ENCODE measurements at places on chromosomes 4 and X.

- DNase-seq, result no peak
Measured at GRCh38 chr4:31088600-31089230, 368.5 kb downstream of the PCDH7 start.

DNA sequence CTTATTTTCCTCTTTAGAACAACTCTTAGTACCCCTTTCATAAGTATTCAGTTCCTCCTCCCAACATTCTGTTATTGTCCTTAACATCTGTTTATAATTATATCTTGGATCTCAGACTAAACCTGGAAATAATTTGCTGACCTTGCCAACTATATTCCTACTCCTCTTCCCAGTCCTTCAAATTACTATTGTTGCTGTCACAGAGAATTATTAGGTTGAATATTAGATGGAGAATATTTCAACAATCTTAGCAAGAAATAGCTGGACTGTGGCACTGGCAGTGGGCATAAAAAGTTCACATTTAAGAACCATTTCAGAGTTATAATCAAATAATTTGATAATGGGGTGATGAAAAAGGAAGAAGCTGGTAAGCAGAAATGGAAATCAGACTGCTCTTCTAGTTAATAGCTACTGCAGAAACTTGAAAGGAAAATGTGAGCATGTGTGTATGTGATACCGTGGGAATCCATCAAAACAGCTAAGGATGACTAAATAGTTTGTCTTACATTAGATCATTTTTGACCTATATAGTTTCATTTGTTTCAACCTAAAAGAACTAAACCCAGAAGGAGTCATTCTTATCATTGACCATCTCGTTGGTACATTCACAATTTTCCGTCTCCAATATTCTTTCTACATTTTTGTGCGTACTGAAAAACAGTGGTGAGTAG, 43.3 kb upstream of the PRDM8 start:
- no peak for DNase-seq

GRCh38 chrX:137425986-137426385, 139.9 kb upstream of the ZIC3 start:
- no peak for DNase-seq

GRCh38 chrX:54044877-54045338, 635 bp upstream of the PHF8 start:
- no peak for DNase-seq

DNA sequence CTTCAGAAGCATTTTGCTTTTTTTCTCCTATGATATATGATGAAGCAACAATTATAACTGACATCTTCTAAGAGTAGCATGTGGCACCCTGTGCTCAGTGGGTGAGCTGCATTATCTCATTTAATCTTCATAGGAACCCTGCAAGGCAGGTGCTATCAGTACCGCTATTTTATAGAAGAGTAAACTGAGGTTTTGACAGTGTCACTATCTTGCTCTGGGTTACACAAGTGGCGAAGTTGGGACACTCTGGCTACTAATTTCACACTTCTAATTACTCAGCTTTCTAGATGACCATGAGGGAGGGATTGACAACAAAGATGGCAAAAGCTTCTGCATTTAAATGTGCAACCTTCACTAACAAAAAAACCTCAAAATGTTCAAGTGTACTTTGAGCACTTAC, 76.9 kb upstream of the CAMK2D start:
- DNase-seq, result no peak

- DNase-seq, result no peak
Measured at GRCh38 chr4:104424475-104424941, 70.2 kb downstream of the CXXC4 start.

DNA sequence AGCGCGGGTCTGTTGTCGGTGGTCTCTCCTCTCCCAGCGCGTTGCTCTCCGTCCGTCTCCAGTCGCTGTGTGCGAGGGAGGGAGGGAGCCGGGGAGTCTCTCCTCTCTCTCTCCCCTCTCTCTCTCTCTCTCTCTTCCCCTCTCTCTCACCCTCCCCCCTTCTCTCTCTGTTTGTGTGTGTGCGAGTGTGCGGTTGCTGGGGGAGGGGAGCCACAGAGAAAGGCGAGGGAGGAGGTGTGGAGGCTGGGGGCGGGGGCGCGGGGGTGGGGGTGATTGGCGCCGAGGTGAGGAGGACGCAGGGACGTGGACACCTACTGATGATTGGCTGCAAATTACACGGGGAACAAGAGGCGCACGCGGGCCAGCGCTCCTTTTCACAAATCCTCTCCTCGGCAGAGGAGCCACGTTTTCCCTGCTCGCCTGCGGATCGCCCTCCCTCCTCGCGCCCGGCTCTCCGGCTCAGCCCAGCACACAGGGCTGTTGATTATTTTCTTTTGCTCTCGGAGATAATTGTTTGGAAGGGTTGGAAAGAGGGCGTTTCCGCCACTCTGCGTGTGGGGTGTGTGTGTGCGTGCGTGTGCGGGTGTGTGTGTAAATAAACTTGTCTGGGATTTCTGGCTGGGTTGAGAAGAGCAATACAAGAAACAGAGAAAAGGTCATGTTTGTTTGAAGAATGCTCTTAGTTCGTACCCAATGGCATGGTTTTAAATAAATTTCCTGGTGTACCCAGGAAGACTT, at the start of gene CXXC4:
Gene CXXC4, minus strand, starts transcription at position 73 of the 738 bp plus-strand sequence. CDS start 3,092 bp downstream, outside the sequence.
- DNase-seq, result no peak

- DNase-seq, result no peak
Measured at GRCh38 chr4:14679906-14680305, 322.4 kb upstream of the CPEB2 start.

- no peak for DNase-seq
Measured at GRCh38 chr4:39825741-39826231, 127.8 kb downstream of the UBE2K start.

DNA sequence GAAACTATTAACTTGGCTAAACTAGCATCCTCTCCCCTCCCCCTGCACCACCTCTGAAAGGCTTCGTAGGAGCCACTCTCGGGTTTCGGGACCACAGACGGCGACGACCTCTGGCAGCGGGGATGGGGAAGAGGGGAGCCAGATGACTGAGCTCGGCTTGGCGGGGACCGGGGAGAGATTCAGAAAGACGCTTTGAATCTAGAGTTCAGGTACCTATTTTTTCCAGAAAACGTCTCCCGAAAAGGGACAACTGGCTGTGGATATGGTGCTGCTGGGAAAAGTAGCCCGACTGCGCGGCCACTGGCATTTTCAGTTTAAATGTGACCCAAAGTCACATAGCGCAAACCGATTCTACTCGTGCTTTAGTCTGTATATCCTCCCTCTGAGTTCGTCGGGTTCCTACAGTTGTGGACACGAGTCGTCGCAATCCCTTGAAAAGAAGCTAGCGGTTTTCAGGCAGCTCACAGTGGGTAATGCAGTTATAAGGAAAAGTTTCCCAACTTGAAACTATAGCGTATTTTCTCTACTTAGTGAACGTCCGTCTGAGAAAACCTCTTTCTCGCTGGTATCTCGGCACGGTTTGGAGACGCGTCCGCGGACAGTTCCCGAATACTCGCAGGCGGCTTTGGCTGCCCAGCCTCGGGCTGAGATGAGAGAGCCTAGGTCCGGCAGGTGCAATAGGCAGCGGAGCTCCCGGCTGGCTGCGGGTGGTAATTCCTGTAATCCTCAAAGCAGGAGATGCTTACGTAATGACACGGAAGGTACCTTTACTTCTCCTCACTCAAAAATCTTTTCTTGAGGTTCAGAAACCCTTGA, 1.3 kb downstream of the PARM1 start:
- DNase-seq, result no peak

GRCh38 chr4:825063-825970, 612 bp downstream of the CPLX1 start:
- no peak for DNase-seq

GRCh38 chr4:118732591-118733330, 47.6 kb downstream of the METTL14 start:
- no peak for DNase-seq

DNA sequence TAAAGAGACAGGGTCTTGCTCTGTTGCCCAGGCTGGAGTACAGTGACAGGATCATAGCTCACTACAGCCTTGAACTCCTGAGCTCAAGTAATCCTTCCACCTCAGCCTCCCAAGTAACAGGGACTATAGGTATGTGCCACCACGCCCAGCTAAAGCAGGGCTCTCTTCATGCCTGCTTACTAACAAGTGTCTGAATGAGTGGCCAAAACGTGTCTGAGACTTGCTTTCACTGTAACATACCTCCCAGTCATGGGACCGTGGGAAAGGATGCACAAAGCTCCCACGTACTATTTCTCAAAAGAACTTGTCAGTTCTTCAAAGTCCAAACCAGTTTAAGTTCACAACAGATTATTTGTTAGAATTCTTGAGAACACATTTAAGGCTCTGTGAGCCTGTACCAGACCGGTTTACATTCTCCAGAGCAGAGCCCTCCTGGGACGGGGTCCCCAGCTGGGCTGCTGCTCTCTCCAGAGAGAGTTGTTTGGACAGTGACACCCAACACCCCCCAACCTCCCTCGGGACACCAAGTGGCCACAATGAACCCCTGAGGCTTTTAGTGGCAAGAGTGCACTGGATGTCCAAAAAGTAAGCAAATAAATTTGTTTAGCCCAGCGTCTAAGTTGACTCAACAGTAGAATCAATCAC, 24.1 kb downstream of the SH3KBP1 start:
- no peak for DNase-seq

GRCh38 chrX:135707880-135708279, 5.6 kb upstream of the CT45A1 start:
- DNase-seq, result no peak

- no peak for DNase-seq
Measured at GRCh38 chrX:132025041-132025440, 1.9 kb downstream of the STK26 start.

DNA sequence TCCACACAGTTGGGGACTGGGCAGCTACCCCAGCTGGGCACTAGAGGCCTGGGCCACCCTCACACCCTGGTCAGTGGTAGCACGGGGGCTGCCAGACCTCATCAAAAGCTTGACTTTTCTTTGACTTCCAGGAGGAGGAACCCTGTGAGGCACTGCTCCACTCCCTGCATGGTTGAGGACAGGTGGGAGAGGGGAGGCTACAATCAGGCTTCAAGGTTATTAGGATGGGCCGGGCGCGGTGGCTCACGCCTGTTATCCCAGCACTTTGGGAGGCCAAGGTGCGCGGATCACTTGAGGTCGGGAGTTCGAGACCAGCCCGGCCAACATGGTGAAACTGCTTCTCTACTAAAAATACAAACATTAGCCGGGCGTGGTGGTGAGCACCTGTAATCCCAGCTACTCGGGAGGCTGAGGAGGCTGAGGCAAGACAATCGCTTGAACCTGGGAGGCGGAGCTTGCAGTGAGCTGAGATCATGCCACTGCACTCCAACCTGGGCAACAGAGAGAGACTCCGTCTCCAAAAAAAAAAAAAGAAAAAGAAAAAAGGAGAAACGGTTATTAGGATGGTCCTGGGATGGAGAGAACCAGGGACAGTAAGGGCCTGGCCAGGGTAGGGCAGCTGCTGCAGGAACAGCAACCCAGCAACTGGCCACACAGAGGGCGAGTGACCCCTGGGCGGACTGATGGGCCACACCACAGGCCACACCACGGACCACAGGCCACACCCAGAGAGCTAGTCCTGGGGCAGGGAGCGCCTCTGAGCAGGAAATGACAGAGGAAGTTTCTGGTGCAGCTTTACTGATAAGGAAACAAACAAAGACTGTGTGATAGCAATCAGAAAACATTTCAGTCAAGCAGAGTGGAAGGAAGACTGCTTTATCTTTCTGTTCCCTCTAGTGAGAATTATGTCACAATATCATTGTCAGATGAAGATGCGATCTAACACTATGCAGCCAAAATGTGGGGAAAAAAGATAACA, 20.5 kb upstream of the OPN1LW start:
- peak; percentile 16 for DNase-seq

GRCh38 chr4:112508356-112508755, 7.6 kb downstream of the NEUROG2 start:
- no peak for DNase-seq

DNA sequence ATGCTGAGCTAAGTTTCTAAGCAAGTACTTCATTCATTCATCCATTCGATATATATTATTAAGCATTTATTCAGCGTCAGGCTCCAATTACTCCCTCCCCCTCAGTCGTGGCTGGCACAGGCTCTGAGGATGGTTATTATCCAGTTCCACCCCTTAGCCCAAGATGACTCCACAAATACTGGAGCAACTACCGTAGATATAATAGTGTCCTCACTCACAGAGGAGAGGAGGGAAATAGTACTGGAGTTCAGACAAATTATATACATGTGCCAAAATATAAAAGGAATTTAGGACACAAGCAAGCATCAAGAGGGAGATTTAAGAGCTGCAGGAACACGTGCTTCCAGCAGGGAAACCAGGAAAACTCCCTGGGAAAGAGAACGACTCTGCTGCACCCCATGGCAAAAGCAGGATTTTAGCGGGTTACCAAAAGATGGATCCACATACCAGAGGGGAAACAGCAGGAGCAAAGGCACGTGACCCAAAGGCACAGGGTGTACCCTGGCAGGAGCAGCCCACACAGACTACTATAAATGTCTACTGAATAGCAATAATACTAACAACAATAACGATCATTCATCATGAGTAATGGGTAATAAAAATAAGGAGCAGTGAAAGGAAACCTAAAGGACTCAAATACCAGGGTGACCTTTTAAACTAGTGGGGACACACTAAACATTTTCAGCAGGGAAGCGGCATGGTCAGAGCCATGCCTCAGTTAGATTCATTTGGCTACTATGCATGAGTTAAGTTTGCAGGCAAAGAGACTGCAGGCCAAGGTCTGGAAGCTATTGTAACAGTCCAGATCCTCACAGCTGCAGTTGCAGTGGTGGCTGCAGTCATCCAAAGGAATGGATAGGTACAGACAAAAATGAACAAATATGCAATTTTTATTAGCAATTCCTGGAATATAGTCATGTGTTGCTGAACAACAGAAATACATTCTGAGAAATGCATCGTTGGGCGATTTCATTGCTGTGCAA, 153.7 kb downstream of the APBB2 start:
- no peak for DNase-seq

DNA sequence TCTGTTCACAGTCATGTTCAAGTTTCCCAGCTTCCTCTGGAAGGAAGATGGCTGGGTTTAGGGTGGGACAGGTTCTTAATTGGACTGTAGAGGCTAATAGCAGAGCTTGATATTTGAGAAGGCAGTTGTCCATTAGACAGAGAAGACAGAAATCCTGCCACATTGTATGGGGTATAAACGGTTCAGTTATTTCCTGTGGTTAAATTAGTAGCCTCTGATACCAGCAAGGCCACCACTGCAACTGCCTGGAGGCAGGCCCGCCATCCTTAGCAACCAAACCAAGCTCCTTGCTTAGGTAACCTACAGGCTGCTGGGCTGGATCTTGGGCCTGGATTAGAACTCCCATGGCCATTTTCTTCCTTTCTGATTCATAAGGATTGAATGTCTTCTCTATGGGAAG, 1367.0 kb downstream of the PCDH7 start:
- DNase-seq, result no peak

GRCh38 chrX:121457096-121457495, 409.7 kb downstream of the GLUD2 start:
- no peak for DNase-seq

DNA sequence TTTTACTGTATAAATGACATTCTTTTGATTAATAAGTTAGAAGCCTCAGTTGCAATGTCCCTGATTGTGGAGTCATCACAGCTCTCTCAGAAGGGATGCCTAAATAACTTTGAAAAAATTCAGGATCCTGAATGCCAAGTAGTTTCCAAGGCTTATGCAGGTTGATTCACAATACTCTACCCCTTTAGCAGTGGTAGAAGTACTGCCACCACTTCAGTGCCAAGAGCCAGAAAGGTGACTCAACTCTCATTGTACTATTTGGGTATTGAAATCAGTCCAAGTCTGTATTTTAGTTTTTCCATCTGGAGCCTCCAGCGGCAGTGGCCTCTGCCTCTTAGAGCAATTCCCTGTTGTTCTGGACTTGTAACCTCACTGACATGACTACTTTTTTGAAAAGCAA, 320.1 kb upstream of the NDST4 start:
- no peak for DNase-seq

GRCh38 chr4:172011196-172011595, 198.0 kb downstream of the GALNTL6 start:
- DNase-seq, result no peak

- no peak for DNase-seq
Measured at GRCh38 chr4:69881173-69881773, 21.3 kb upstream of the SULT1E1 start.

Data from stimulated activated CD8-positive, alpha-beta memory T cell treated with anti-CD3 and anti-CD28 coated beads, Interleukin-15, amount 100 ng/mL, for 4 hours (primary cell).